ENCODE measurements at places on chromosomes 1 and 21.
A peak's percentile ranks its signal among the peaks of the same experiment; 100 is the strongest.

GRCh38 chr1:7039590-7040220, 254.5 kb downstream of the CAMTA1 start:
- DNase-seq, result no peak

DNA sequence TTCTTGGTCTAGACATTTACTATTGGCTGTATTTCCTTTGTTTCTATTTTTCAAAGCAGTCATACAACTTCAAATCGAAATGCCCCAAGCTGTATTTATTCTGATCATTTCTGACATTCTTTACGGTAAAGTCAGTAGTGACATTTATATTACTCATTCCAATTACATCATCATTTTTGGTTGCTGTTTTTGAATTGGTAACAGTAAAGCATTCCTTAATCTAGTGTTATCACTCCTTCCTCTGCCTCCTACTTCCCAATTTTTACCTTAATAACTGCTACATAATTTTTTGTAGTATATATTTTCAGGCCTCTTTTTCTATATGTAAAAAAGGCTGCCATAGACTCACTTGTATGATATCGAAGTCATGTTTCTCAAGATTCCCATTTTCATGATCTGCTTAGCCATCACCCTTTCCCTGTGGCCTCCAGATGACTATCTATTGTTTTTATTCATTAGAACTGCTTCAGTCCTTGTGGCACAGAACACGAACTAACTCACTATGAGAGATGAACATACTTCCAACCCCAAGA, 167.2 kb downstream of the RUNX1 start:
- DNase-seq, result no peak

DNA sequence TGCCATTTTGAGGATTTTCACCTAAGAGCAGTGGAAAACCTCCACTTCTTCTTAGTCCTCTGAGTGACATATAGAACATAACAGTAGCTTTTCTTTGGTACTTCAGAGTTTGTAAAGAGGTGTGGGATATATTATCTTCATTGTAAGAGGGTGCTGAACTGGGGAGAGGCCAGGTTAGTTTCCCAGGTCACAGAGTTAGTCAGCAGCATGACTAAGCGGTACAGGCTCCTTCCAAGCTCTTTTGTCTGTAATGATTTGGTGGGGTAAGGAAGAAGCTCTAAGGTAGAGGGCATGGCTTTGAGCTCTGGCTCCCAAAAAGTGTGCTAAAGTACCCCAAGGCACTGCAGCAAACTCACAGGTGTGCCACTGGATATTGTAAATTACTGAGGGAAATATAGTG, 325.0 kb upstream of the PLXNA2 start:
- no peak for DNase-seq

GRCh38 chr1:27357281-27358037, 9.3 kb downstream of the MAP3K6 start:
- peak; percentile 72 for DNase-seq

- no peak for DNase-seq
Measured at GRCh38 chr1:62070384-62071011, 124.2 kb upstream of the L1TD1 start.

GRCh38 chr21:34047835-34048234, 25.5 kb upstream of the MRPS6 start:
- DNase-seq, result no peak

- no peak for DNase-seq
Measured at GRCh38 chr1:68799096-68799495, 302.2 kb upstream of the DEPDC1 start.

- DNase-seq, result no peak
Measured at GRCh38 chr1:183687546-183688304, 34.6 kb upstream of the APOBEC4 start.

DNA sequence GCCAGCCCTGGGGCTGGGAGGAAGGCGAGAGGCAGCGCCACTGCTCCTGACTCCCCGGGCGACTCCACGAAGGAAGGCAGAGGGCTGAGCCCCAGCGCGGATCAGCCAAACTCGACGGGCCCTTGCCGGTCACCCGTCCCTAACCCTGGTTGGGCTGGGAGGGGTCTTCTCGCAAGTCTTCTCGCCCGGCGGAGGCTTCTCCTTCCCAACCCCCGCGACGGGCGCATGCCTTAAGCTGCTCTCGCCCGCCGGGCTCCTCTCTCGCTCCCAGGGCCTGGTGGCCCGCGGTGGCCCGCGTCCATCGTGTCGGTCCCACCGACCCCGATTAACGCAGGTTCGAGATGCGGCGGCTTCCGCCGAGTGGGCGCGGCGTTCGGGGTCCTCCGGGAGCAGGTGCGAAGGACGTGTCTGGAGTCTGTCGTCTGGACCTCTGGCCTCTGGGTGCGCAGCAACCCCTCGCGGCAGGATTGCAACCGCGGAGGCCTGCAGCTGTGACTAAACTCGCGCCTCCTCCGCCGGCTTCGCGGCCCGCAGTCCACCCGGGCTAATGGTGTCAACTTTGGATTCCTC, 29.0 kb upstream of the PPM1J start:
- peak; percentile 56 for DNase-seq

DNA sequence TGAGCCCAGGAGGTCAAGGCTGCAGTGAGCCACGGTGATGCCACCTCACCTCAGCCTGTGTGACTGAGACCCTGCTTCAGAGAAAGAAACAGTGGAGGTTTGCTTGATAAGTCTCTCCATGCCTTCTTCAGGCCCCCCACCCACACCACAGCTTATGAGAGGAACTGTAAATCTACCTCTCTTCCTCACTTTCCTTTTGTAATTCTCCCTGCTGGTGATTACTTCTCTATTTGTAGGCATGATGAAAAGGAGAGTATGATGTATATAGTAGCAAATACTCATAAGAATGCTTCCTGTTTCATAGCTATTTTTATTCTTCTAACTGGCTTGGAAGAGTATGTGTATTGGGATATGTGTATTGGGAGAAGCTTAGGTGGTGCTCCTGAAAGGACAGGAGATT, 186.3 kb downstream of the VPS13D start:
- DNase-seq, result no peak

GRCh38 chr1:223007935-223008334, 135.1 kb downstream of the TLR5 start:
- DNase-seq, result no peak
